Naive B cell (primary cell): ENCODE measurements at places on chromosomes 4 and X.

DNA sequence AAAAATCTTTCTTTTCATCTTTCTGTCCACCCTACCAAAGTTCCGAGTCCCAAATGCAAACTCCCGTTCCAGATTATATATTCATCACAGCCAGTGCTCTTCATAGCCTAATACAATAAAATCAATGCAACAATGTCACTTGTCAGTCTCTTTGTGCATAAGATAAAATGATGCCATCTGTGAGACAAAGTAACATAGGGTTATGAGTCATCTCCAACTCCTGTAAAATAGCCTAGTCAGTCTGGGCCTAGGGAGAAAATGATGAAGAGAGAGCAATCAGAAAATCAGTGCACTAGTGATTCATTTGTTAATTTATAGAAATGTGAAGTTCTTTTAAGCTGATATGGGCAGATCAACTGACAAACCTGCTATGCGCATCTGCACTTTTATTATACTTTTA is 689.1 kb upstream of the DIAPH2 start:
- H3K27me3 ChIP-seq = no peaks in the 10 kb centered on the region
- DNase-seq = no peak
- no peaks in the 10 kb centered on the region for H3K36me3 ChIP-seq
- H3K27ac ChIP-seq = no peak overlapping the region
- no peak overlapping the region for H3K4me3 ChIP-seq
- H3K4me1 ChIP-seq = no peaks in the 10 kb centered on the region

- no peak overlapping the region for H3K4me3 ChIP-seq
- H3K27ac ChIP-seq = no peak overlapping the region
- H3K27me3 ChIP-seq = no peaks in the 10 kb centered on the region
- no peak for DNase-seq
- no peaks in the 10 kb centered on the region for H3K4me1 ChIP-seq
Measured at GRCh38 chr4:152220201-152220666, 315.7 kb downstream of the FBXW7 start.

GRCh38 chr4:110518889-110519490 is 43.0 kb downstream of the ENPEP start:
- peaks cover 9% of the 10 kb centered on the region for H3K4me1 ChIP-seq
- DNase-seq = no peak

GRCh38 chr4:53189011-53189410 is 176.8 kb downstream of the SCFD2 start:
- H3K27ac ChIP-seq = no peak overlapping the region
- H3K4me3 ChIP-seq = no peak overlapping the region
- no peak for DNase-seq
- peaks cover 5% of the 10 kb centered on the region for H3K4me1 ChIP-seq
- H3K36me3 ChIP-seq = no peaks in the 10 kb centered on the region

- DNase-seq = no peak
- H3K36me3 ChIP-seq = no peaks in the 10 kb centered on the region
- no peaks in the 10 kb centered on the region for H3K27me3 ChIP-seq
- no peak overlapping the region for H3K4me3 ChIP-seq
- no peak overlapping the region for H3K27ac ChIP-seq
Measured at GRCh38 chr4:52982946-52983340, 120.8 kb downstream of the RASL11B start.

GRCh38 chr4:55445921-55446577 is 50.3 kb downstream of the TMEM165 start:
- H3K4me1 ChIP-seq = no peaks in the 10 kb centered on the region
- H3K4me3 ChIP-seq = no peak overlapping the region
- peaks cover 5% of the 10 kb centered on the region for H3K36me3 ChIP-seq
- H3K27me3 ChIP-seq = no peaks in the 10 kb centered on the region
